CD4-positive, alpha-beta T cell treated with Interleukin-1 beta for 1 hour (primary cell): ENCODE measurements at places on chromosomes 7 and 10.

GRCh38 chr7:103576641-103577040, 130.6 kb upstream of the SLC26A5 start:
- no peak for DNase-seq

GRCh38 chr10:11884706-11885423, 61.7 kb downstream of the PROSER2 start:
- DNase-seq = no peak

DNA sequence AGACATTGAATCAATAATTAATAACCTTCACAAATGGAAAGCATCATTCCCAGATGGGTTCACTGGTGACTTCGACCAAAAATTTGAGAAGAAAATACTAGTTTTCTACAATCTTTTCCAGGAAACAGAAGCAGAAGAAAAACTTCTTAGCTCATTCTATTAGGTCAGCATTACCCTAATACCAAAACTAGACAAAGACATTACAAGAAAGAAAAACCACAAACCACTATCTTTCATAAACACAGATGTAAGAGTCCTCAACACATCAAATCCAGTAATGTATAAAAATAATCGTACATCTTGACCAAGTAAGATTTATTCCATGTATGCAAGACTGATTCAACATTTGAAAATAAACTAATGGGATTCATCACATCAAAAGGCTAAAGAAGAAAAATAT, 64.0 kb upstream of the CDK1 start:
- DNase-seq = no peak

GRCh38 chr7:28165961-28166955, 14.3 kb downstream of the JAZF1 start:
- DNase-seq = no peak

- DNase-seq = no peak
Measured at GRCh38 chr10:127424594-127425264, 124.4 kb upstream of the NPS start.

- no peak for DNase-seq
Measured at GRCh38 chr7:125390981-125391380, 461.4 kb upstream of the POT1 start.

- no peak for DNase-seq
Measured at GRCh38 chr7:139355320-139355719, 4.4 kb upstream of the LUC7L2 start.

DNA sequence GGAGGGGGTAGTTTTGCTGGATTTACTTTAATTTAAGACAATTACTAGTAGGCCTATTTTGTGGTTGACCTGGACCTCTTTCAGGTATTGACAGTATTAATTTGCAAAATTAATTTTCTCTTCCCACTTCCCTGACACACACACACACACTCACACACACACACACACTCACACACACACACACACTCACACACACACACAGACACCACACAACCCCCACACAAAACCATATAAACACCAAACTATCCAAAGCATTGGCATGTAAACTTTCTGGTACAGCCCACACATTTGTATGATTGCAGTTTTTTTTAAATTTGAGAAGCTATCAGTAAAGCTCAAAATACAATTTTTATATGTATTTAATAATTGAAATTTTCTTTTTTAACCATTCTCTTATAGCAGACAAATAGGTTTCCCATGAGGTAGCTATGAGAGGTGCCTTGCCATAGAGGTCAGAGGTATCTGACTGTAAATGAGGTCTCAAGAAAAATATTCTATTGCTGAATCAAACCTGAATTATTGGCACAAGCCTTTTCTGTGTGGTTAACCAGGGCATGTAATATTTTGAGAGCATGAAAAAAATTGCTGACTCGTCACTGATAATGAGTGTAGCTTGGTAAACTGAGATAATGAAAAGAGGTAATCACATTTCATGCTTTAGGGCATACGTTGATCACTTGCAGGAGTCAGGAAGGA, 306.5 kb downstream of the GATA3 start:
- DNase-seq = no peak

DNA sequence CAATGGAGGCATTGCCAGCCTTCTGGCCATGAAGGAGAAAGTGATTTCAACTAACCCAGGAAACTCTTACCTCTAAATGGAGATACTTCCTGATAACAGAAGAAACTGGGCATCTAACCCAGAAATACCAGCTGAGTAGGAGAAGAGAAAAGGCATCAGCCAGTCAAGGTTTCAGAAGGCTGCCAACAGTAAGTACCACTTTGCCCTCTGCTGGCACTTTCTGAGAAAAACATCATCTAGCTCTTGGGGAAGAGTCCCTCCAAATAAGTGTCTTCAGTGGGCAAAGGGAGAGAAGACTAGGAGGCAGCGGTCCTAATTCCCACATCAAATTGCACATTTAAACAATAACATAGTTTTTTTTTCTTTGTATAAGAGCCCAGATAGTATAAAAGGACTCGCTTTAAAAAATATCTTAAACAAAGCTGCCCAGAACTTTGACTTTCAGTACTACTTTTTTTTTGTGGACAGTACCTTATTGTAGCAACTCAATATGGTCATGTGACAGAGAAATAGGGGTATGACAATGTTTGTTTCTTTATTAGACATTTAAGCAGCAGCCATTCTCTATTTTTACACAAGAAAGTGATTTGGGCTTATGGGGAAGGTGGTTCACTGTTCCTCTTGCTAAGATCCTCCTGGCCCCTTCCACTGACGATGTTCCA, 157.3 kb downstream of the CTTNBP2 start:
- no peak for DNase-seq

DNA sequence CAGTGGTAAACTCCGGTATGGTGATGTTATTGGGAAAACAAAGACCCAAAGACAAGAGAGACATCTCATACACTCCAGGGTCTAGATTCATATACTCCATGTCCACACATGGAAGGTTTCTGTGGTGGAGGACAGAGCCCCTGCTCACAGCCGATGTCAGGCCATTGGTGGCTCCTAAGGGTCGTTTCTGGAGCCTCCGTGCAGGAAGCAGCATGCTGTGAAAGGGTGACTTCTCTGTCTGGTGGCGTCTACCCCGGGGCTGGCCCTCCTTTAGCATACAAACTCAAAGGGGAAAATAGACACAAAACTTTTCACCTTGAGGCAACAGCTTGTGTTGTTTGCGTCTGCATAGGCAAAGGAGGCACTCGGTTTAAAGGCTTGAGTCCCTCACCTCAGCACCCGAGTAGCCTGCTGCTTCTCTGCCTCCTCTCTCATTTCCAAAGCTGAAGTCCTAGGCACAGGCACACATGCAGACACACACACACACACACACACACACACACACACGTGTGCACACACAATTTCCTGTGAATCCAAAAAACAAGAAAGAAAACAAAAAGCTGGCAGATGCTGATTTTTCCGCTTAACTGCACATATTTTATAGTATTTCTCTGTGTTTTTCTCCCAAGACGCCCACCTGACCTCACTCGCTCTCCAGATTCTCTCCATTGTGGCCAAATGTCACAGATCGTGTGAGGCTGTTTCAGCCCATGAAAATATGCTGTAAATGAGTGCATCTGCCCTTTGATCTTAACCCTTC, 601.4 kb upstream of the MGMT start:
- no peak for DNase-seq

GRCh38 chr7:129257168-129257567, 32.3 kb downstream of the AHCYL2 start:
- no peak for DNase-seq

DNA sequence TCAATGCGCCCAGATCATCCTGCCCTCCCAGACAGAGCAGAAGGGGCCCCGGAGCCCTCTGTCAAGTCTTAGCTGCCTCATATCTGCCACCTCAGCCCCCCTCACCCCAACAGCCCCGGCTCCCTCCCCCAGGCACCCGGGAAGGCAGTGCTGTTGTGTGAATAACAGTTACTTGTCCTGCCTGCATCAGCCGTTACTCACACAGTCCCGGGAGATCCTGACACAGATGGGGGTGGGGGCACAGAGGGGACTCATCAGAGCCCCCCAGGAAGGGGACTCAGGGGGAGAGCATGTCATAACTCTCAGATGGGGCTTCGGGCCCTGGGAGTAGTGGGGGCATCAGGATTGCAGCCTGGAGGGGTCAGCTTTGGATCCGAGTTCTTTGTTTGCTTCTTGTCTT, 12.4 kb upstream of the SERPINE1 start:
- no peak for DNase-seq

GRCh38 chr10:119769886-119770285, 44.0 kb downstream of the INPP5F start:
- DNase-seq = no peak

- no peak for DNase-seq
Measured at GRCh38 chr7:114802632-114803031, 119.3 kb upstream of the MDFIC start.

DNA sequence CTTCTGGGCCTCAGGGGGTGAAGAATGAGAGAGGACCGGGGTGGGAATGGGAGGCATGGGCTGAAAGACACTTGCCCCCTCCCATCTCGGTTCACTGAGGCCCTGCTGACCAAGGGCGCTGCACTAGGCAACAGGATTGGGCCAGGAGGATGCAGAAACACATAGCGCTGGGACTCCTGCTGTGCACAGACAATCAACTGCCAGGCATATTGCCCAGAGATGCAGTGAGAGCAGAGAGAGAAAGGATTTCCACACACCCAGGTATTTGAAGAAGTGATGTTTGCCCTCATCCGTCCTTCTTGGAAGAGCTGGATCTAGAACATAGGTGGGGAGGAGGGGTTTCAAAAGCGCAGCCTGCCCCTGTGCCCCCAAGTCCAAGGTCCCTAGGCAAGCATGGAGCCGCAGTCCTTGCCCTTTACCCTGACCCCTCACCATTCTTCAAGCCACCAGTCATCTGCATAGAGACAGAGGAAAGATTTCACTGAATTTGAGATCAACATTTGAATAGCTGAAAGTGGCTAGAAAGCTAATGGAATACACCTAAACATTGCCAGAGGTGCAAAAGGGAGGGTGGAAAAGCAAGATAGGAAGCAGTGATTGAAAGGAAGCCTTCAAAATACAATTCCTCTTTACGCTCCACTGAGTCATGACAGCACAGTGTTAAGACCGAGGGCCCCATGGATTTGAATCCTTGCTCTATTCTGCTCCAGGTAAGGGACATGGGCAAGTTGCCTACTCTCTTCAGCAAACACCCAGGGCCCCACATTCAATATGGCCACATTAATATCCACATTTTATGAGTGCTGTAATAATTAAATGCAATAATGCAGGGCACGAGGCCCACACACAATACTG, 44.2 kb upstream of the TNS3 start:
- no peak for DNase-seq

DNA sequence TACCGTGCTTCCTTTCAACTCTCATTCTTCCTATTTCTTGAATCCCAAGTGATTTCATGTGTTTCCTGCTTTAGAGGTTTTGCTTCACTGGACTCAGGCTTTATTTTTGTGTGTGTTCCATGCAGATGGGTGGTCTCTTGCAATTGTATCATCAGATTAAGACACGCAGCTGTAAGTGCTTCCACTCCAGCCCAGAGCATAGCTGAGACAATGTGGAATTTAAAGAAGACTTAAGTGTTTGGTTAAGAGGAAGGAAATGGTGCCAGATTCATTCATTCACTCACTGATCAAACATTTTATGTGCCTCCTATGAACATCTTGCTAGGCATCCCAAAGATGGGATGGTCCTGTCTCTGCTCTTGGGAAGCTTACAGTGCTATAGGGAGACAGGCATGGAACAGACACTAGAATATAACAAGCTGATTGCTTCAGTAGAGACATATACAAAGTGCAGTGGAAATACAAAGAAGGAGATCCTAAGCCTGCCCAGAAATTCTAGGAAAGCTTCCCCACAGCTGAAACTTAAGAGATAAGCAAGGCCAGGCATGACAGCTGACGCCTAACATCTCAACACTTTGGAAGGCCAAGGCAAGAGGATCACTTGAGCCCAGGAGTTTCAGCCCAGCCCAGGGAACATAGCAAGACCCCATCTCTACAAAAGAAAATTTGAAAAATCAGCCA, 46.1 kb upstream of the LRRC17 start:
- DNase-seq = no peak

GRCh38 chr10:69439350-69439739, 11.9 kb upstream of the TSPAN15 start:
- no peak for DNase-seq

DNA sequence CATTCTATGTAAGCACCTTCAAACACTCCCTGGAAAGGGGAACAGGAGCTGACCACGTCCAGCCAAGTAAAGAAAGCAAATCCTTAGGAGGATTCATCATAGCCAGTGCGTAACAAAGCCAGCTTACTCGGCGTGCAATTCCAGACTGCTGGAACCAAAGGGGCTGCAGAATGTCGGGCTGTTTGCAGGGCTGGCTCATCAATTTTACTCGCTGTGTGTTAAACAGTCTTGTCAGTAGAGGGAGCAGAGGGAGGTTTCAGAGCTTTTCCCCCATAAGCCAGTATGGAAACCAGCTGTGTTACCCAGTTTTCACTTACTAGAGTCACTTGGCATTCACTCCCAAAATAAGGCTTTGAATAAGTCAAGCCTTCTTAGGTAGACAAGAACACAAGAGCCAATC, 127.1 kb downstream of the KMT2E start:
- peak; percentile 23 for DNase-seq

- DNase-seq = no peak
Measured at GRCh38 chr7:143248761-143249354, 14.4 kb upstream of the GSTK1 start.

DNA sequence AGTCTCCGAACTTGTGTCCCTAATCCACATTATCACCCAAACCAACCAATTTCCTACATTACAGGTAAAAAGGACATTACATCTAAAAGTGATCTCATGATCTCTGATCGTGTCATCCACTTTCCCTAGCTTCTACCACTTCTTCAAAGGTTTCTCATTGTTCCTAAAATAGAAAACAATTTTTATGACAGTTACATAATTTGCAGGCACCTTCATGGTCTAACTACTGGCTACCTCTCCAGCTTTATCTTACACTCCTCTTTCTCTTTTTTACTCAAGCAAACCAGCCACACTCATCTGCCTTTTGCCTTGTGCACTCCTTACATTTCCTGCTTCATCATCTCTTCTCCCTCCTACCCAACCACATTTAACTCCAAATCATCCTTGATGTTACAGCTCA, 886.7 kb upstream of the SORCS1 start:
- DNase-seq = no peak

DNA sequence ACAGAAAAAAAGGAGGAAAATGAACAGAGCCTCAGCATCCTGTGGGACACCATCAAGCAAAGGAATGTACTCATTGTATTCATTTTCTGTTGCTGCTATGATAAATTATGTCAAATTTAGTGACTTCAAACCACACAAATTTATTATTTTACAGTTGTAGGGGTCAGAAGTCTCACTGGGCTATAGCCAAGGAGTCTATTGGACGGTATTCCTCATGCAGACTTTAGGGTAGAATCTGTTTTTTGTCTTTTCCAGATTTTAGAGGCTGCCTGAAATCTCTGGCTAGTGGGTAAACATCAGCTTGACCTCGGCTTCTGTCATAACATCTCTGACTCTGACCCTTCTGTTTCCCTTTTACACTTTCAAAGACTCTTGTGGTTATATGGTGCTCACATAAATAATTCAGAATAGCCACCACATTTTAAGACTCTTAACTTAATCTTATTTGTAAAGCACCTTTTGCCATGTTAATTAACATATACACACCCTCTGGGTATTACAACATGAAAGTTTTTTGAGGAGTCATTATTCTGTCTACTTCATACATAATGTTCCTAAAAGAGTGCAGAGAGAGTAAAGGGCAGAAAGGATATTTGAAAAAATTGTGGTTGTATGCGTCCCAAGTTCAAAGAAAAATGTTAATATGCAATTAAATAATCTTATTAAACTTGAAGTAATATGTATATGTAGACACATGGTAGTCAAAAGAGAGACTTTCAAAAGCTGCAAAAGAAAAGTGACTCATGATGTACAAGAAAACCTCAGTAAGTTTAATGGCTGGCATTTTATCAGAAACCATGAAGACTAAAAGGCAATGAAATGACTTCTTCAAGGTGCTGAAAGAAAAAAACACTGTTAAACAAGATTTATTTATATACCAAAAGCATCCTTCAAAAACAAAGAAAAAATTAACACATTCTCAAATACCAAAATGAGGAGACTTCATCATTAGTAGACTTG, 70.8 kb upstream of the MEOX2 start:
- DNase-seq = no peak
